Cerebellum (tissue), 4 donors: ENCODE measurements at places on chromosomes 1 and 21.

GRCh38 chr1:109263234-109263596 lies 13.9 kb downstream of the CELSR2 start:
- no peak for DNase-seq

DNA sequence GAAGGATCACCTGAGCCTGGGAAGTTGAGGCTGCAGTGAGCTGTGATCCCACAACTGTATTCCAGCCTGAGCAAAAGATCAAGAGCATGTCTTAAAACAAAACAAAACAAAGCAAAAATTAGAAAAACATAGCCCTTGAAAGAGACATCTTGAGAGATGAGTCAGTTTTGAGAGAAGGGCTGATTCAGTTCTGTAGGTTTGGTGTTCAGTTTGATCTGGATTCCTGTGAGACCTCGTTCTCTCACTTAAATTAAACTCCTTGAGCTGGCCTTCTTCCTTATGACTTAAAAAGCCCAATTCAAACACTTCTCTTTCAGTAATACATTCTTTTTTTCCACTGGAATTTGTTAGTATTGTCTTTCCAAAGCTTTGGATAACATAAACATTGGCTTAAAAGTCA lies 164.2 kb downstream of the NRIP1 start:
- no peak for DNase-seq

- no peak for DNase-seq
Measured at GRCh38 chr1:154745286-154745731, 124.8 kb downstream of the KCNN3 start.

DNA sequence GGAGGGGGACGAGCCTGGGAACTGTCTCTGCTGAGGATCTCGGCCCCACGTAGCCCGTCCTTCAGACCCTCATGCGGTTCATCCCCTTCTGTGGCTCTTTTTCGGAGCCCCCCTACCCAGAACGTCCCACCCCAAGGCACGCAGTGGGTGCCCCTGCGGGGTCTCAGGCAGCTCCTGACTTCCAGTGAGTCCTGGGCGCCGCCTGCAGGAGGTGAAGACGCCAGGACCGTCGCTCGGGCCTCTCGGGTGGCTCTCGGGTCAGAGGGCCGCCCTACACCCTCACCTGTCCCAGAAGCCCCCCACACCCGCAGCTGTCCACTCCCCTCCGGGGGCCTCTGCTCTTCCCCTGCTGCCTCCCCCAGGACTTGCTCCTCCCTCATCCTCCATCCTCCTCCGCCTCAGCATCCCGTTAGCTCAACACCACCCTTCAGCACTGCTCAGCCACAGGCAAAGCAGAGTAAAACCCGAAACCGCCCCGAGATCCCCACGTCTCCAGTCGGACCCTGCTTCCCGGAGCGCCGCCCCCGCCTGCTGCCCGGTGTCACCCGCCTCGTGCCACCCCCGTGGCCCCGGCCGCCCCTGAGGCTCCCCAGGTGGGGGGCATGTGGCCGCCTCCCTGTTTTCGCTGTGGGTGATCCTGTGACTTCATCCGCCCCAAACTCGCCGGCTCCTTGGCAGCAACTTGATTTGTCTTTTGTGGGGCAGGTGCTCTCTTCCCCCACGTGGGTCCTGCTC lies 13.3 kb upstream of the POFUT2 start:
- DNase-seq, result no peak

DNA sequence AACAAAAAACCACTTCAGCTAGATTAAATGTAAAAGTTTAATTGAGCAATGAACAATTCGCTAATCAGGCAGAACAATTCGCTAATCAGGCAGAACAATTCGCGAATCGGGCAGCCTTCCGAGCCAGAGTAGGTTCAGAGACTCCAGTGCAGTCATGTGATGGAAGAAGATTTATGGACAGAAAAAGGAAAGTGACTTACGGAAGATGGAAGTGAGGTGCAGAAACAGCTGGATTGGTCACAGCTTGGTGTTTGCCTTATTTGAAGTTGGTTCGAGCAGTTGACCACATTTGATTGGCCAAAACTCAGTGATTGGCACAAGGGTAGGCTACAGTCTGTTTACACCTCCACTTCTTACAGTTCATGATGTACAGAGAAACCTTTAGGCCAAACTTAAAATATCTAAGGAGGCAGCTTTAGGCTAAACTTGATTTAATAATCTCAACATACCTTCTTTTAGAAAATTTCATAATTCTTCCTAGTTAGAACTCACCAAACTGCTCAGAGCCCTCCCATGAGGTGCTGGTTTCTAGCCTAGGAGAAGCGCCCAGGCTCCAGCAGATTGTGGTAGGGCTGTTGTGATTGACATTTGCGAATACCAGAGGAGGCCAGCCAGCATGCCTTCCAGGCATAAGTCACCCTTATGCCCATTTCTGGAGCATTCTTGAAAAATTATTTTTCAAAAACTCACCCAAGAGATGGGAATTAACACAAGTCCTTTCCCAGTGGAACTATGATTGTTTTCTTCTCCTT lies 22.8 kb upstream of the KCNC4 start:
- no peak for DNase-seq

DNA sequence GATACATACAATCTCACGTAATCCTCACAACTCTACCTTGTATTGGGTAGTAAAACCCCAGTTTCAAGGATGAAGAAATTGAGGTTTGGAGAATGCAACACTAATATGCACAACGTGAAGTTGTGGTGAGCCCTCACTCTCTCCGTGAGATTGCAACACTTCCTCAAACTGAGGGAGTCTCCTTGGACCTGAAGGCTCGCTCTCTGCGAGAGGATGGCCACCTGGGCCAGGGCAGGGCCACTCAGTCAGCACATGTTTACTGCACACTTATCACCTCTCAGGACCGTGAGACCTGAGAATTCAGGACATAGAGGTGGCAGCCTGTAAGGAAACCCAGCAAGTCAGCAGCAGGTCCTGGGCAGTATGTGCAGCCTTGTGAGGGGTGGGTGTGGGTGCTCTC lies 8.7 kb downstream of the SH3BP5L start:
- DNase-seq, result no peak

GRCh38 chr1:11794446-11795237 lies 11.1 kb downstream of the MTHFR start:
- no peak for DNase-seq
